ENCODE measurements at places on chromosomes 12 and 14.

- peak; percentile 2 for DNase-seq
Observed at GRCh38 chr12:22543246-22544037, 900 bp downstream of the C2CD5 start.

- no peak for DNase-seq
Observed at GRCh38 chr12:100156731-100157426, 14.2 kb upstream of the BLTP3B start.

DNA sequence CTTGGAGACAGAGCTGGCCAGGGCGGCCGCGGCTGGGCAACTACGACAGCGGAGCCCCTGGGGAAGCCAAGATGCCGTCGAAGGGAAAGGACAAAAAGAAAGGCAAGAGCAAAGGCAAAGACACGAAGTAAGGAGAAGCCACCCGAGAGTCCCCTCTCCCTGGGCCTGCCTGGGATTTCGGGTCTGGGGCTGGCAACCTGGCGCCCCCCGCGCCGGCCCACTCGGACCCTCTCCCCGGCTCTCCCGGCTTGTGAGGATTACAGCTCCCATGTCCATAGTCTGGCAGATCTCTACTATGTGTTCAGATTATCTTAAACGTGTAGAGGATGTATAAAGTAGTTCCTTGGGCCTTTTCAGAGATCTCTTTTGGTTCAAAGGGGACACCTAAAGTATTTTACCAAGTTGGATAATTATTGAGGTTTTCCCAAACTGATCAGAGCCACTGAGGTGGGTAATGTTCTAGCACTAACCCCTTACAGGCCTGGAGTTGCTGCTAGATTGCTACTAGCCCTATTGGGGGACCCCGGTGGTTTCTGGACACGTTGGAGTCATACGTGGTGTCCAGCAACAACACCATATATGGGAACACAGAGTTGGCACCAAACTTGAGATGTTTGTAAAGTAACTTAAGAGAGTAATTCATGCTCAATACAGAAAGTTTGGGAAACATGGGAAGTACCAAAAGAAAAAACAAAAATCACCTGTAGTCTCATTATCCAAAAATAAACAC is 424 bp downstream of the BBOF1 start:
- no peak for DNase-seq

DNA sequence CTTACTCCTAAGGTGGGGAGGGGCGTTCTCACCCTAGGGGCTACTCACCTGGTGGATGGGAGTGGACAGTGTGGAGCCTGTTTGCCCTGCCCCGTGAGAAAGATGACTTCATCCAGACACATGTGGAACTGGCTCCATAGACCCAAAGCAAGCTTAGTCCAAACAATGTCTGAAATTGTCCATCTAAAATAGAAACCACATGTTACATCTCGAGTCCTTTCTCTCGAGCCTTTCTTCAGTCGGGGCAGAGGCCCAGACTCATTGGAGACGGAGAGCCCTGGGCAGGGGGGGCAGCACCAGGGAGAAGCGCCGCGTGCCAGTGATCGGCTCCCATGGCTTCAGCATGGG is 4.3 kb downstream of the SIVA1 start:
- DNase-seq = no peak

DNA sequence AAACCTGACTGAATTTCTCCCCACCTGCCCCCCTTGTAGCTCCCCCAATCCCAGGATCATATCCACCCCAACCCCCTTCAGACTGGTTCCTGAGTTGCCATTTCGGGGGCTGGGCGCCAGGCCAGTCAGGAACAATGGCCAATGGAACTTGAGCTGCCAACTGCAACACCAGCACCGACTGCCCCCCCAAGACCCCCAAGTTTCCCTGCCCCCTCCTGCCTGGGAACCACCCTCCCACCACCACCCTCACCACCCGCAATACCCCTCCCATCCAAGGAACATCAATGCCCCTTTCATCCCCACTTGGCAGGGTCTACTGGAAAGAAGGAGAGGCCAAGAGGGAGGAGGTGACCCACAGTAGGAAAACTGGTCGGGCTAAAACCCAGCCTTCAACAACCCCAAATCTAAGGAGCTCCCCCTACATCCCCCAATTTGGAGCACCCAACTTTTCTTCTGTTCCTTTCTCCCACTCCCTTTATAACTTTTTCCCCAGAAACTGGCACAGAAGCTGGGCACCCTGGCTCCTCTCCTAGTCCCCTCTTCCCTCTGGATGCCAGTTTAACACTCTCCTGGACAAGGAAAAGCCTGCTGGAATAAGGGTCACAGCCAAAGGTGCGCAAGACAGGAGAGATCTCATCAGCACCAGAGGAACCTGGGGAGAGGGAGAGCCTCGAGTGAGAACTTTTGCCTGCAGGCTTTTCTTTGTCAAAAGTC is 1.6 kb upstream of the NDRG2 start:
- no peak for DNase-seq

DNA sequence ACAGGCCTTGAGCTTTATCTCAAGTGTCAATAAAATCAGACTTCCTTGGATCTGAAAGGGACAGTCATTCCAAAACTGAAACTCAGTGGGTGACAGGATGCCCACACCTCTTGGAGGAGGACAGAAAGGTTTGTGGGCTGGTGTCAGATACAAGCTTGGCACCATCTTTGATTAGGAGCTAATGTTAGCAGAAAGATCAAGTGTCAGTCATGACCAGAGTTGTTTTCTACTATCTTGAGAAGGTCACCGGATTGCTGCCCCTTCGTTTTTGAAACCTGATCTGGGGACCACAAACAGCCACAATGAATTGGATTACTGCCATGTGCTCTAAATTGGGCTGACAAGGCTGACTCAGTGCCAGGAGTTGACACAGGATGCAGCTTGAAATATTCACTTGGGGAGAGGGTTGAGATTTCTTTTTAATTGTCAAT is 88.3 kb downstream of the OTOGL start:
- DNase-seq = no peak

- DNase-seq = no peak
Observed at GRCh38 chr12:13233830-13234641, 37.5 kb downstream of the EMP1 start.

- DNase-seq = no peak
Observed at GRCh38 chr12:110373425-110373824, 30.1 kb downstream of the ANAPC7 start.

DNA sequence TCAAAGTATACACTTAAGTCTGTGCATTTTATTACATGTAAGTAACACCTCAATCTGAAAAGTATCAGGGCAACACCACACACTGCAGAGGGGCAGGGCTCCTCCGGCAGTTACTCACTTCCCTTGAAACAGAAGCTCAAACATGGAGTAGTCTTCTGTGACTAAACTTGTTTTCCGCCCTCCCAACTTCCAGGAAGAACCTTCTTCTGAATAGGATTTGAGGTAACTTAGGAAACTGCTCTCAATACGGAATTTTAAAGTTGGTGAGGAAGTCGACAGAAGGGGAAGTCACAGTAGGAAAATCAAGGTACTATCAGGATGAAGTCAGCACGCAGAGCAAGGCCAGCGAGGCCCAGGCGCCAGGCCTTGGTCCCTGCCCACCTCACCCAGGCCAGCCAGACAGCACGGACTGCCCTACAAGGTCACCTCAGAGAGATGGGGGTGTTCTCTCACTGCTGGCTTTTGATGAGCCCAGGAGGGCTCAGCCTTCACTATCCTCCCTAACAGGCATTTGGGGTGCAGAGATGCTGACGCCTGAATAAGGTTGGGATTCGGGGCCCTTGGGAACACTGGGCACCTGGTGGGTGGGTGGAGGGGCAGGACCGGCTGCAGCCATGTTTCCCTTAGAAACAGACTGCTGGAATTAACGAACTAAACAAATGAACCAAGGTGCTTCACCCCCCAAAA is 5.8 kb downstream of the ANKRD9 start:
- no peak for DNase-seq

DNA sequence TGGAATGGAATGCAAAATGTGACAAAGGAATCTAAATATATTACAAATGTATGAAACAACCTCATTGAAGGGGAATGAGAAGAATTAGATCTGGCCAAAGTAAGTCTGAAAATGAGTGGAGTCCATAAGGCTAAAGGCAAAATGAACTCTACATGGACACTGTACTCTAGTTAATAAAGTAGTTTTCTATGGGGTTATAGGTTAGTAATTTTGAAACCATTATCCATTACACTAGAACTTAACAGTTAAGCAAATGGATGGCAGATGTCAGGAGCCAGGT is 222.1 kb downstream of the NUAK1 start:
- DNase-seq = no peak

DNA sequence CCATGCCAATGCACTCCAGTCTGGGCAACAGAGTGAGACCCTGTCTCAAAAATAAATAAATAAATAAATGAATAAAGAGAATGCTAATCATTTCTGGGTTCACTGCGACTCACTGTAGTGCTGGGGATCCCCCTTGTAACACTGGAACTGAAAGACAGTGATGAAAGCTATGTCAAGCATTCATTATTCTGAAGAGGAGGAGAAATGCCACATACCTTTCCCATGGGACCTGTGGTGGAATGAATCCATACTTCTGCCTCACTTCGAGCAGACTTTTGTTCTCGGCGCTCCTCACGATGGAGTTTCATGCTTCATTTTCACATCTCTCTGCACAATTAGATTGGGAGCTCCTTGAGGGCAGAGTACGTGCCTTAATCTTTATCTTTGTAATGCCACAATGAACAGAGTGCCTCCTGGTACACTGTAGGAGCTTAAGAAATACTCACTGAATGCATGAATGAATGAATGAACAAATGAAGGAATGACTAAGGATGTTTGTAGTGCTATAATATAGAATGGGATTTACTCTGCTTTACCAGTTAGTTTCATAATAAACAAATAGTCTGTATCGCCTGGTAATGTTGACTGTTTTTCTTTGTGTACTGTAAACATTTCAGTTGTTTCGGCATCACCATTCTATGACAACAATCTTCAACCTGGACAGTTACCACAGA is 45.8 kb downstream of the DRAM1 start:
- no peak for DNase-seq

GRCh38 chr12:113897406-113897805 is 68.7 kb downstream of the RBM19 start:
- DNase-seq = no peak

GRCh38 chr14:61927520-61927919 is 165.3 kb downstream of the SNAPC1 start:
- DNase-seq = no peak

GRCh38 chr14:58281969-58282368 is 16.4 kb upstream of the ARID4A start:
- DNase-seq = no peak

DNA sequence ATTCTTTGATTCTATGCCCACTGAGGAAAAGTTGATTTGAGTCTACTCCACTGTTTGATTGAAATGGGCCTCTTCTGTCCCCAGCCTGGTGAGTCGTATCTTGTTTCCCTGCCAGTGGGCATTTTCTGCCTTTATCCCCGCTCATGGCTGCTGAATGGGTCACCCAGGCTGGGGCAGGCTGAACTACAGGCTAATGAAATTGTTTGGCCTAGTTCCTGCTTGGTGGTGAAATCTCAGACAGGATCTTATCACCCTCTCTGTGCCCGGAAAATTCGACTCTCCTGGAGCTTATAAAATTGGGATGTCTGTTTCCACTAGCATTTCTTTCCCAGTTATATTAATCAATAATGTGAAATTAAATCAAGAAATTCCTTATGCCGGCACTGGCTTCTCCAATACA is 65.0 kb downstream of the CHST11 start:
- DNase-seq = no peak

- no peak for DNase-seq
Observed at GRCh38 chr14:91753501-91754128, 21.7 kb upstream of the CATSPERB start.

- DNase-seq = no peak
Observed at GRCh38 chr12:93550748-93551611, 21.5 kb upstream of the SOCS2 start.

DNA sequence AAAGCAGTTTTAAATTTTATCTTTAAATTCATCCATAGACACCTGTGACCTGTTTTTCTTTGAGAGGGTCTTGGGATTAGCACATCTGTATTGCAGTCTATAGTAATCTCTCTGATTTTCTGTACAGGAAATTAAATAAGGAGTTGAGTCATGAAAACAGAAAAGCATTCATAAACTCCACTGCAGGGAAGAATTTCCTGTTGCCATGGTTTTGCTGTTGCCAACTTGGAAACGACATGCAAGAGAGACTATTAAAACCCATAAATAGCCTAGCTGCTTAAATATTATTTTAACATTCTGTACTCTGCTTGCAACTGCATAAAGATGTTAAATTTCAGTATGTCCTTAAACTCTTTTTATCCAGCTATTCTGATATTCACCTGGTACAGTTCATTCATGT is 281.0 kb upstream of the RGS6 start:
- DNase-seq = no peak

DNA sequence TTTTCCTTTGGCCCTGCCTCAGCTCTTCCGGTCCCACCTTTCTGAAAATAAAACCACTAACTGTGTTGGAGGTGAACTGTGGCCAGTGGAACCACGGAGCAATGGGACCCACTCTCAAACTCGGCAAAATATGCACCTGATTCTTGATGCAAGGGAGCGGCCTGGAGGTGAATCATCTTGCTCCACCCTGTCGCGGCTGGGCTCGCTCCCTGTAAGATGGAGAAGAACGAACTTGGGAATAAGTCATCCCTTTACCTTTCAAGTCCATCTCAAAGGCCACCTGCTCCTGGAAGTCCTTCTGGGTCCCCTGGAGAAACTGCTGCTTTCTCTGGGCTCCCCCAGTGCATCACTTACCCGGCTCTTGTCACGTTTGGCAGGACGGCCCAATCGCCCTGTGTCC is 309.9 kb downstream of the BCL11B start:
- no peak for DNase-seq

DNA sequence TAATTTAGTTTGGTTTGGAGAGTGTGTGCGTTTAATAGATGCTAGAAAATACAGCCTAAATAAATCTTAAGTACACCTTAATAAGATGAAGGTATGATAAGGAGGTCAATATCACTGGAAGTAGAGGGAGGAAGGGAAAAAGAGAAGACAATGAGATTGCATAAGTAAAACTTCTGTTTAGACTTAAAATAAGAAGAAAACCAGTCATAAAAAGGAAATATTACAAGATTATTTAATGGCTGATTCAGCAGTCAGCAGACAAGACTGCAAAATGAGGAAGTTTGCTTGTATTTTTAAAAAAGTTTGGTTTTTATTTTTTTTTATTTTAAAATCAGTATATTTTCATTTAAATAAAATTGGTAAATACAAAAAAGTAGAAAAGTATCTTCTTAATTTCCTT is 3.2 kb downstream of the SLC38A6 start:
- no peak for DNase-seq

GRCh38 chr12:42780671-42781070 is 191.1 kb upstream of the PRICKLE1 start:
- no peak for DNase-seq
